Peyer's patch (tissue), 4 donors: ENCODE measurements at places on chromosomes 13 and 19.

DNA sequence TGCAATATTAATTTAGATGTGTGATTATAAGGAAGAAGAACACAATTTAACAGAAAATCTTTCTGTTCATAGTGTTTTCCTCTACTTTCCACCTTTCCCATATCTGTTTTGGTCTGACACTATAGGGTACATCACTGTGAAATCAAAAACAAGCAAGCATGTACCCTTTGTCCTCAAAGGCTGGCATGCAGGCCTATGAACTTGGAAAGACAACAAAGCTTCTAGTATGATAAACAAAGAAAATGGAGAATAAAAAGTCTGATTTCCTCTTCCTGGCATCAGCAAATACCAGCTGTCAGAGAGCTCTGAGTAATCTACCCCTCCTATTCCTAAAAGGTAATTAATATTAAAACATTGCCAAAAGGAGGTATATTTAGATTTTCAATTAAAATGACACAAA lies 5.6 kb upstream of the NEK3 start:
- no peak for DNase-seq

- no peak for DNase-seq
These were observed 33.4 kb upstream of the KLF5 start for GRCh38 chr13:73025217-73026012.

DNA sequence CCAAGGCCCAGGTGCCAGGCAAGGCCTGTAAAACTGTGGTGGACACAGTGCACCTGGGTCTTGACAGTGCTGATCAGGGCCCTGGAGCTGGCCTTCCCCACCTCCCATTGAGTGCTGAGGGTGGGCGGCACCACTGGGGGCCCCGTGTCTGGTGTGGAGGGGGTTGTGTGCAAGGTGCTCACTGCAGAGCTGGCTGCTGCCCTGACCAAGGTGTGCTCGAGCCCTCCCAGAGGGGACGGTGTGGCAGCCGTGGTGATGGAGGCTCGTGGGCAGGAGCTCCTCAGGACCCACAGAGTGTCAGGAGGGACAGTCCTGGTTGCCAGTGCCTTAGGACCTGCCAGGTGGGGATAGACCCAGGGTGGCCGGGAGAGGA lies 23.0 kb downstream of the ATP4B start:
- no peak for DNase-seq

- DNase-seq, result no peak
These were observed 8.7 kb downstream of the BRD4 start for GRCh38 chr19:15323496-15324235.

DNA sequence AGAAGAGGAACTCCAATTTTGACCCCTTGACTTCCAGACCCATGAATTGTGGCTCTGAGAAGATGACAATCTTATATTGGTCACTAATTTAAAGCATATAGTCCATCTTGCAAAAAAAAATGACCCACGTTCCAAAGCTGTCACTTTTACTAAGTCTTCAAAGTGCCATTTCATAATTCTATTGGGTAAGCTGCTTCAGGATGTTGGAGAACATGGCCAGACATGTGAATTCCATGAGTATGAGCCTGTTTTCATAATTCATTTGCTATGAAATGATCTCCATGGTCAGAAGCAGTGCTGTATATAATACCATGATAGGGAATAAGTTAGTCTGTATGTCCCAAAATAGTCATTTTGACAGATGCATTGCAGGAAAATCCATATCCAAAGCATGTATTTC lies 1787.3 kb downstream of the SLITRK5 start:
- no peak for DNase-seq
